ENCODE measurements at places on chromosomes 12 and 14.

- DNase-seq, result no peak
These were observed 328.0 kb upstream of the ATP2B1 start for GRCh38 chr12:90036637-90037036.

DNA sequence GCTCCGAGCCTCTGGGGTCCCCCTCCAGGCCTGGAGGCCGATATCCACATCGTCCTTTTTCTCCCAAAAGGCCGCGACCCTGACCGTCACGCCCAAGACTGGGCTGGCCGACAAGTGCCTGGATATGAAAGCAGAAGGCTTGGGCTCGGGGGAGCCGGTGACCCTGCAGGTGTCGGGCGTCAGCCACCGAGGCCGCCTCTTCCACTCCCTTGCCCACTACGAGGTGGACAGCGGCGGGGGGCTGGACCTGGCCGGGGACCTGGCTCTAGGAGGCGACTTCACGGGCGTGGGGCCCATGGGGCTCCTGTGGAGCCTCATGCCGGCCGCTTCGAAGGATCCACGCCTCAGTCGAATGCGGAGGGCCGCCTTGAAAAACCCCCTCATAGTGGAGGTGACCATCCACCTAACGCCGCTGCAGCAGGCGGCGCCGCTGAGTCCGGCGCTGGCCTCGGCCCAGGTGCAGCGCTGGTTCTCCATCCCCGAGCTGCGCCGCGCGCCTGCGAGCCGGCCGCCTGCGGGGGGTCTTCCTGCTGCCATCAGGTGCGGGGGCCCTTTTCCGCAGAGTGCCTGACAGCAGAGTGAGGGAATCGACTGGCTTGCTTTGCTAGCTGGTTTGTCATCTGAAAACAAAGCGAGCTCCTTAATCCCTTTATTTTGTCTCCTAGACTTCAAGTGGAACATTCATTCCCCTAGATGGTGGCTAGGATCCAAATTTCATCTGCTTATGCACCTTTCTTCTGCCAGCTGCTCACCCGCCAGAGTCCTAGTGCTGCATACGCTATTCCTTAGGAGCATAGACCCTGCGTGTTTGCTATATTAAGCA lies 10.6 kb upstream of the DNAL1 start:
- peak; percentile 23 for DNase-seq

DNA sequence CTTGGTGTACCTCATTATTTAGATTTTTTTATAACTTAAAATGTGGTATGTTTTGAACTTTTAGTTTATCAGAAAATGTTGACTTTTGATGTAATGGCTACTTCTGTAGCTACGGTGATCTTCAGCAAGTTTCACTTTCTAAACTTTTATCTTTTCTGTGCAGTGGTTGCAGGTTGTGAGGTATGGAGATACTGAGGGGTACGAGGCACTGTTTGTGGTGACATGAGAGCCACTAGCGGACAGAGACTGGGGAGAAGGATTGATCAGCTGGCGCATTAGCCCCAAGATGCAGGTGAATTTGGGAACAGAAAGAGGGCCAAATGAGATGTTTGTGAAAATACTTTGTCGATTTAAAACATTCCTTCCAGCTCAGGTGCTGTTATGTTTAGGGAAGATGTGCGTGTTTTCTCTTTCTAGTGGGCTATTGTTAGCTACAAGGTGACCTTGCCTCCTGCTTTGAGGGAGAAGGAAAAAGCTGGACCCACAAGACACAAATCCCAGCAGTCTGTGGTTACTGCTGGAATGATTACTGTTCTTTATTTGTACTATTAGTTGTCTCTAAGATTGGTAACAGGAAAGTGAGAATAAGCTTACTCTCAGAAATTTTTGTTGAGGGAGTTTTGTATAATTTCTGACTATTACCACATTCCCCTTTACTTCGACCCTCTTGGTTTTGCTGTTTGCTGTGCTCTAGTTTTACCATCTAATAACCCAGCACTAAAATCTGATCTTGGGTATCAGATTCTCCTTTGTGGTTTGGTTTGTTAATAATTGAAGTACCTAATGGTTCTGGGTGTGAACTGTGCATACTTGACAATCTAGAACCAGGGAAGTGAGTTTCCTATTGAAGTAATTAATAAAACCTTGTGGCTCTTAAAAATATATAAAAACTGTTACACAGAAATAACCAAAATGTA lies 61.7 kb downstream of the FBXO34 start:
- DNase-seq, result peak; percentile 55

- no peak for DNase-seq
These were observed 73.6 kb downstream of the RFLNA start for GRCh38 chr12:124368421-124369032.

GRCh38 chr12:34599530-34600513 lies 577.5 kb downstream of the ALG10 start:
- DNase-seq, result no peak

GRCh38 chr12:6574576-6575295 lies 6.6 kb upstream of the NOP2 start:
- no peak for DNase-seq

GRCh38 chr12:53259891-53260290 lies 8.2 kb upstream of the ESPL1 start:
- no peak for DNase-seq
